Cerebellar nuclear complex (tissue), 1 donor: ENCODE measurements at places on chromosomes 7 and 10.

DNA sequence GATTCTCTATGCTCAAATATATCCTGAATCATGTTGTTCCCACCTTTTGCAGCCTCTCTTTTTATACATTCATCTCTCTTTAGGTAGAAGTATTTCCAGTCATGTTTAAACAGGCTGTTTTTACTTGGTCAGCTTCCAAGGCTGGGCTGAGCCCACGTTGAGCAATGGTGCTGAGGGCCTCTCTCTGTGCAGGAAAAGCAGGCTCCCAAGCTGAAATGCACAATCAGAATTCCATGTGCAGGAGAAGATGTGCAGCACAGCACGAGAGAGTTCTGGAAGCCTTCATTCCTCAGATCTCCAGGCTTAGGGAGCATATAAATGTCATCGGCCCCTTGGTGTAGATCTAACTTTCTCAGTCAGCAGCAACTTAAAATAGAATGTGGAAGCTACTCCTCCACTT lies 588.5 kb downstream of the TNS3 start:
- DNase-seq = no peak

DNA sequence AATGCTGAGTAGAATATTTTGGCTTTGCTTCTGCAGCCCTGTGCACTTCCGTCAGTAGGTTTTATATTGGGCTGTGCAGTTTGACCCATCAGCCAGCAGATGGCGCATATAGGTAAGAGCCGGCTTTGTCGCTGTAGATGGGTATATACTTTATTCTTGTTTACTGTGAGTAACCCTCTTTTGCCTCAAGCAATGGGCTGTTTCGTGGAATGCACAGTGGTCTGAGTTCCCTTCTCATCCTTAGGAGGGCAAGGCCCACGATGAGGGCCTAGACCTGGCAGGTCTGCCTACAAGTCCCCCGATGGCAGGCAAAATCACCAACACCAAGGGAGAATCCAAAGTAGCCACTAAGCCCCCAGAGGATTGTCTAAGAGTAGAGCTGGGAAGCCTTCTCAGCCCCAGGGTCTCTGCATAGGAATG lies 1002.9 kb upstream of the KCND2 start:
- no peak for DNase-seq

DNA sequence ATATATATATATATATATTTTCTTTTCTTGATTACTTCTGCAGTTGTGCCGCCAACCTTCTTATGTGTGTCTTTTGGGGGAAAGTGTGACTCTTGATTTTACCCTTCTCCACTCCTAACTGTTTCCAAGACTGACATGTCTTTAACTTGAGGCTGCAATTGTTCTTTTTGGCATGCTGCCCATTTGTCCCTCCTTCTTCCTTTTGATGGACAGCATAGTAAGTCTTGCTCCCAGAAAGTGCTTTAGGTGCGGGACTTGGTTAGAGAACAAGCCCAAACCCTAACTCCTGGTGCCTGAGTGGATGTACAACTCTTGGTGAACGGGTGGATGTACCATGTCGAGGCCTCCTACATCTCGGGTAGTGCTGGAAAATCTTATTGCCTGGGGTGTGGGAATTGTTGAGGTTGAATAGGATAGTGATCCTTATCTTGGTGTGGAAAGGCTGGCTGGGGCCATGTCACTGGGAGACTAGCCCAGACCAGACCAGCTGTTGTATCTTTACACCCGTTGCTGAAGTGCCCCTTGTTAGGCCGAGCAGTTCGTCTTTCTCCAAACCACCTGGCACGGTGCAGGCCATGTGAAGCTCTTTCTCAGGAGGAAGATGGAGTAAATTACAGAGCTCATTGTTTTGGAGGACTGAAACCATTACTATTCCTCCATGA lies 16.3 kb downstream of the TCF7L2 start:
- DNase-seq = no peak

GRCh38 chr10:123160311-123160980 lies 6.2 kb downstream of the BUB3 start:
- DNase-seq = no peak

DNA sequence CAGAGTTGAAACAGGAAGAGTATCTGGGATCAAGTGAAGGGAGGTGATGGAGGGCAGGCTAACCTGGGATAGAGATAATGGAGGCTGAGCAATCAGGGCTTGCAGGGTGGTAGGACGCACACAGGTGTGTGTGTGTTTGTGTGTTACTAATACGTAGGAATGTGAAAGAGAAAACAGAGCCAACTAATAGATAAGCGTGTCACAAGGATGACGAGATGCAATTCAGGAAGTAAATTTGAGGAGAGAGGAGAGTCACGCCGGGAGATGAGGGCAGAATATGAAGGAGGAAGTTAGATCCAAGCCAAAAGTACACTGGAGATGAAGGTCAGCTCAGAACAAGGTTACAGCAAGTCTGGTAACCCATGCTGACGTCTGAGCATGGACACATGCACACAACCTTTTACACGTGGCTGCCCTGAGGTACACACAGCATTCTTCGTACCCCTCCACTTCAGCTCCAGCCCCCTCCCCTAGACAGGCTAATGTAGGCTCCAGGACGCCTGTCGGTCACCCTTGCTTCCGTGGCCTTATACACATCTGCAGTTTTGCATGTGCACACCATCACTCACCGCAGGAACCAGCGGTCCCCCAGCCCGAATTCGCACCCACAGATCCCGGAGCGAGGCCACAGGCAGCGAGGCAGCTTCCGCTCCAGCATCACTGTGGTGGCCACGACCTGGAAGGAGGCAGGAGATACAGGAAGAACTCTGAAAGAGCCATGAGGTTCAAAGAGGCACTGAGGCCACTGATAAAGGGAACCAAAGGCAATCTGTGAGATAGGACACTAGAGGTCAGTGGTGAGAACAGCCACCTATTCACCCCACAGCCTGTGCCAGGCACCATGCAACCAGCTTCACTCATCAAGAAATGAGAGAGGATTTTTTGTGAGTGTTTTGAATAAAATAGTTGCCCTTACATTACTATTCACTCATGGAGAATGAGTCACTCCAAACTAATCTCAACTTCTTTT lies 23.7 kb upstream of the TRPV6 start:
- DNase-seq = no peak

- no peak for DNase-seq
These were observed 3.9 kb upstream of the CNNM1 start for GRCh38 chr10:99325281-99325680.

GRCh38 chr7:48041653-48041970 lies 6.3 kb downstream of the C7orf57 start:
- DNase-seq = no peak

GRCh38 chr10:51343391-51343790 lies 269.1 kb downstream of the PRKG1 start:
- DNase-seq = no peak

- DNase-seq = no peak
These were observed 93.6 kb downstream of the CACNB2 start for GRCh38 chr10:18233775-18234174.

DNA sequence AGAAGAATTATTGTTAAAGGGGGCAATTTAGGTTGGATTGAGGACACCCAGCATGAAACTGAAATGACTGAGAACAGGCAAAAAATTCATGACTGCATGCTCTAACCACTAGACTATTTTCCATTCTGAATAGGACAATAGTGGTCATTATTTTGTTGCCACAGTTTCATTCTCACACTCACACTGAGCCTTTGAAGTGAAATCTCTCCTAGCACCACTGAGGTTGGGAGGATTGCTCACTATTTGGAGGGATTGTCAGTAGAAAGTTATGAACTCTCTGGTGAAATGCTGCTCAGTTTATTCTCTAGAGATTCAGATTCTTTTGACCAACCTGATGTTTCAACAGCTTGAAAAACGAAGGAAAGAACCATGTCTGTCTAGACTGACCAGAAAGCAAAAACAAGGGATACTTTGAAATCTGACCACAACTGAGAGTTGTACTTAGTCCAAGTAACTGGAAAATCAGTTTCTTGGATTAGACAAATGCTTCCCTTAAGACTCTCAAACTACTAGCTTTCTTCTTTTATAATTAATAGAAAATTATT lies 191.2 kb downstream of the DYNC1I1 start:
- no peak for DNase-seq

DNA sequence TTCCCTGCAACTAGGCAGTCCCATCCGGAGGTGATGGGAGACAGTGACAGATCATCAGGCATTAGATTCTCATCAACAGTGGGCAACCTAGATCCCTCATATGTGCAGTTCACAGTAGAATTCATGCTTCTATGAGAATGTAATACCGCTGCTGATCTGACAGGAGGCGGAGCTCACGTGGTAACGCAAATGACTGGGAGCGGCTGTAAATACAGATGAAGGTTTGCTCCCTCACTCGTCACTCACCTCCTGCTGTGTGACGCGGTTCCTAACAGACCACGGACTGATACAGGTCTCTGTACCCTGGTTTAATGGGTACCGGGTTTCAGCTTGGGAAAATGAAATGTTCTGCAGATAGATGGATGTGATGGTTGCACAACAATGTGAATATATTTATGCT lies 47.8 kb upstream of the PIK3AP1 start:
- DNase-seq = no peak

DNA sequence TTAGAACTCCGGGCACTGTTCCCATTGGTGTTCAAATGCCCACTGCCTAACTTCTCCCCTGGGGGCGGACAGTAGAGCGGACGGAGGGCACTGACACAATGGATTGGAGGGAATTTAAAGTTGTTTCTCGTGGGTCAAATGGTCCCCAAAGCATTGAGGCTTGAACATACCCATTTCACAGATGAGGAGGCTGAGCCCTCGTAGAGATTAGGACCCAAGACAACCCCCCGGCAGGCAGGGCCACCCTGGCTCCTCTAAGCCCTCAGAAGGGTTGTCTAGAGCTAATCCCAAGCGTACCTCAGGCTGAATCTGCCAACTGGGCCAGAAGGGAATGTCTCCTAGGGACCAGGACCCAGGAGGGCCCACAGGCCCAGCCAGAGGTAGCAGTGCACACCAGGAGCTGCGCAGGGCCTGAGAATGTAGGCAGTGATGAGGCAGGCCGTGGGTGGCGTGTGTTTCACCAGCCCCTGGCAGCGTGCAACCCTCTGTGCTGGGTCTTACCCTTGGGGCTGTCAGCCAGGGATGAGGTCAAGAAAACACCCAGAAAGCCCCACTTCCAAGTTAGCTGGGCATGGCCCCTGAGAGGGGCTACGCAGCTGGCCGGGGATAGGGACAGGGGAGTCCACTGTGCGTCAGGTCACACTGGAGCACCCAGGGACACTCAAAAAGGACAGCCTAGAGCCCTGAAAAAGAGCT lies 5.8 kb downstream of the AIFM2 start:
- no peak for DNase-seq

DNA sequence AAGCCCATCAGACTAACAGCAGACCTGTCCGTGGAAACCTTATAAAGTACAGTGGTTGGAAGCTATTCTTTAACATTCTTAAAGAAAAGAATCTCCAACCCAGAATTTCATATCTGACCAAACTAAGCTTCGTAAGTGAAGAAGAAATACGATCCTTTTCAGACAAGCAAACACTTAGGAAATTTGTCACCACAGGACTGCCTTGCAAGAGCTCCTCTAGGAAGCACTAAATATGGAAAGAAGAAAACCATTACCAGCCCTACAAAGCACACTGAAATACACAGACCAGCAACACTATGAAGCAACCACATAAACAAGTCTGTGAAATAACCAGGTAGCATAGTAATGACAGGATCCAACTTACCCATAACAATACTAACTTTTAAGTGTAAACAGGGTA lies 177.7 kb upstream of the PRSS1 start:
- DNase-seq = no peak

DNA sequence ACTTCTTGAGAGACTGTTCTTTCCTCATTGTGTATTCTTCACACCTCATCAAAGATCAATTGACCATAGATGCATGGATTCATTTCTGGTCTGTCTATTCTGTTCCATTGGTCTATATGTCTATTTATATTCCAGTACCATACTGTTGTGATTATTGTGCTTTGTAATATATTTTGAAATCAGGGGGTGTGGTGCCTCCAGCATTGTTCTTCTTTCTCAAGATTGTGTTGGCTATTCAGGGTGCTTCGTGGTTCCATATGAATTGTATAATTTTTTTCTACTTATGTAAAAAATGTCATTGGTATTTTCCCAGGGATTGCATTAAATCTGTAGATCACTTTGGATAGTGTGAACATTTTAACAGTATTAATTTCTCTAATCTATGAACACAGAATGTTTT lies 106.5 kb downstream of the EPC1 start:
- DNase-seq = no peak

- DNase-seq = no peak
These were observed 19.1 kb downstream of the NACAD start for GRCh38 chr7:45069444-45070253.

DNA sequence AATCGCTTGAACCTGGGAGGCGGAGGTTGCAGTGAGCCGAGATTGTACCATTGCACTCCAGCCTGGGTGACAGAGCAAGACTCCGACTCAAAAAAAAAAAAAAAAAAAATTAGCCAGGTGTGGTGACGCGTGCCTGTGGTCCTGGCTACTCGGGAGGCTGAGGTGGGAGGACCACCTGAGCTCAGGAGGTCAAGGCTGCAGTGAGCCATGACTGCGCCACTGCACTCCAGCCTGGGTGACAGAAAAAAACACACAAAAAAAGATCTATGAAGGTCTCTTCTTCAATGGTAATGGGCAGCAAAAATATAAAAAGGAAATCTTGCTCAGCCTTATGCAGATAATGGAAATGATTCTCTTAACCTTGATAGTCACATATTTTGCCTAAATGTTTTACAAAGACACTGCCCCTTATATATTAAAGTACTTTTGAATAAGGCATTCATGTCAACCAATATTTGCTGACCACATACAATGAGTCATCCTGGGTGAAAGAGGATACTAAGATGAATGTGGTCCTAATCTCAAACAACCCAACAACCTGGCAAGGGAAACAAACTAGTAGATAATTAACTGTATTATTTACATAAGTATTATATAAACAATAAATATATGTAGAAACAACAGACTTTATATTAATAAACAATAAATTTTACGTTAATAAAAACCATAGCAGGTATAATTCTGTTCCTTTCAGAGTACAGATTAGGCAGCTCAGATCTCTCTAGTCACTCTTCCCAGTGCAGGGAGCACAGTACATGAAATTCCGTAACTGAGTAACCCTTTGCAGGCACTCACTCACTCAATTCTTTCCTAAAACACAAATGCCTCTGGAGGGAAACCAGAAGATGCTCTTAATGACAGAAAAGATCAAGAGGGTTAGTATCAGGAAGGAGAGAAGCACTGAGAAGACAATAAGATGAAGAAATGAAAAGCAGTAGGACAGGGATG lies 8.1 kb downstream of the TOMM7 start:
- DNase-seq = no peak

- DNase-seq = no peak
These were observed 2.4 kb upstream of the INHBA start for GRCh38 chr7:41705109-41705901.

GRCh38 chr7:133053321-133053891 lies 28.5 kb downstream of the CHCHD3 start:
- DNase-seq = no peak
